Activated CD4-positive, alpha-beta memory T cell treated with anti-CD3 and anti-CD28 coated beads, Interleukin-2, amount 10 ng/mL, durations not matched to agents 7 days and 5 days (primary cell): ENCODE measurements at places on chromosomes 2 and 18.

DNA sequence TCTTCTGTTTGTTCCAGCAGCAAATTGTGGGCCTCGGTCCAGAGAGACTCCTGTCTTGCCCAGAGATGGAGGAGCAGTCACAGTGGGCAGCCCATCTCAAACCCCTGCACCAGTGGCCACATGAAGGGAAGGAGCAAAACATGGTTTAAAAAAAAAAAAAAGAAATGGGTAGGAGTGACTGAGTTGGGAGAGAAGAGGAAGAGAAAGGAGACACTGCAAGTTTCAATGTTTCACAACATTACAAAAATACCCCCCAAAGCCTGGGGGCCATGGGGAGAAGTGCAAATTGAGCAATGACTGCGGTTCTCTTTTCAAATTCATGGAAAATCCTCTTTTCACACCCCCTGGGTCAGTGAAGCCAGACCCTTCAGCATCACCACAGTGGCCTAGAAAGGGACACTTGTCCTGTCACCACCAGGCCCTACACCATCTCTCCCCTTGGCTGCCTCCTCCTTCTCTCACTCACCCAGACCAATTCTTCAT is 117.1 kb downstream of the ZFP36L2 start:
- H3K27ac ChIP-seq = no peak overlapping the region
- no peak for DNase-seq
- H3K27me3 ChIP-seq = no peaks in the 10 kb centered on the region
- H3K4me3 ChIP-seq = no peak overlapping the region

GRCh38 chr2:236658974-236659757 is 89.5 kb downstream of the ACKR3 start:
- H3K27me3 ChIP-seq = peaks cover 37% of the 10 kb centered on the region
- no peak overlapping the region for H3K4me3 ChIP-seq
- no peaks in the 10 kb centered on the region for H3K4me1 ChIP-seq
- no peak for DNase-seq
- no peaks in the 10 kb centered on the region for H3K36me3 ChIP-seq
- no peak overlapping the region for H3K27ac ChIP-seq

DNA sequence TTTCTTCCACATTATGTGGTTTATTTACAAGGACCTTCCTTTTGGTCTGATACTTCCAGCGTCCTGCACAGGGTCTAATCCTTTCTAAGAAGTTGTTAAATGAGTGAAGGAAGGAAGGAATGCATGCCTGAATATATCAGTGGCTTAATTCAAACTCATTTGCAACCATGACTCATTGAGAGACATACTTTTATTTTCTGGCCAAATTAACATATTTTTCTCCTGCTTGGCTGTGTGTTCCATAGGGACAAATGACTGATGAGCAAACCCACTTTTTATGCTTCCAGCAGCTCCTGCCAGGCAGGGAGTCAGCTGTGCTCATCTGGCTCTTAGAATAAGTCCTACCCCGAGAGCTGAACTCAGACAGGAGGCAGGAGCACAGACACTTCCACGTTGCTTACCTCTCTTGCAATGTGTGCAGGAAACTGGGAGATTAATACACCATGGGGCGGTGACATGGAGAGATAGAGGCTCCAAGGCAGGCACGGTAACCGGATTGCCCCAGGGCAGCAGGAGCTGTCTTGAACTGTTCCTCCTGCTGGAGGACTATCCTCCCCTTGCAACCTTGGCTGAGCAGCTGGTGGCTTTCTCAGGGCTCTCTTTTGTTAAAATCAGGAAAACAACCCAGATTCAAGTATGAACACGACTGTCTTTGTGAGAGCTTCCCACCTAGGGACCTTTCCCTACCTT is 667.5 kb upstream of the HS6ST1 start:
- H3K36me3 ChIP-seq = no peaks in the 10 kb centered on the region
- no peaks in the 10 kb centered on the region for H3K27me3 ChIP-seq
- H3K4me3 ChIP-seq = no peak overlapping the region
- DNase-seq = no peak
- H3K4me1 ChIP-seq = no peaks in the 10 kb centered on the region

- DNase-seq = no peak
- no peaks in the 10 kb centered on the region for H3K27me3 ChIP-seq
- no peaks in the 10 kb centered on the region for H3K36me3 ChIP-seq
- no peaks in the 10 kb centered on the region for H3K4me1 ChIP-seq
- H3K27ac ChIP-seq = no peak overlapping the region
Measured at GRCh38 chr2:21415234-21415633, 291.5 kb downstream of the TDRD15 start.

- no peaks in the 10 kb centered on the region for H3K4me1 ChIP-seq
- no peak overlapping the region for H3K4me3 ChIP-seq
- no peaks in the 10 kb centered on the region for H3K27me3 ChIP-seq
- H3K27ac ChIP-seq = no peak overlapping the region
Measured at GRCh38 chr18:66754335-66754734, 150.4 kb upstream of the CDH19 start.

DNA sequence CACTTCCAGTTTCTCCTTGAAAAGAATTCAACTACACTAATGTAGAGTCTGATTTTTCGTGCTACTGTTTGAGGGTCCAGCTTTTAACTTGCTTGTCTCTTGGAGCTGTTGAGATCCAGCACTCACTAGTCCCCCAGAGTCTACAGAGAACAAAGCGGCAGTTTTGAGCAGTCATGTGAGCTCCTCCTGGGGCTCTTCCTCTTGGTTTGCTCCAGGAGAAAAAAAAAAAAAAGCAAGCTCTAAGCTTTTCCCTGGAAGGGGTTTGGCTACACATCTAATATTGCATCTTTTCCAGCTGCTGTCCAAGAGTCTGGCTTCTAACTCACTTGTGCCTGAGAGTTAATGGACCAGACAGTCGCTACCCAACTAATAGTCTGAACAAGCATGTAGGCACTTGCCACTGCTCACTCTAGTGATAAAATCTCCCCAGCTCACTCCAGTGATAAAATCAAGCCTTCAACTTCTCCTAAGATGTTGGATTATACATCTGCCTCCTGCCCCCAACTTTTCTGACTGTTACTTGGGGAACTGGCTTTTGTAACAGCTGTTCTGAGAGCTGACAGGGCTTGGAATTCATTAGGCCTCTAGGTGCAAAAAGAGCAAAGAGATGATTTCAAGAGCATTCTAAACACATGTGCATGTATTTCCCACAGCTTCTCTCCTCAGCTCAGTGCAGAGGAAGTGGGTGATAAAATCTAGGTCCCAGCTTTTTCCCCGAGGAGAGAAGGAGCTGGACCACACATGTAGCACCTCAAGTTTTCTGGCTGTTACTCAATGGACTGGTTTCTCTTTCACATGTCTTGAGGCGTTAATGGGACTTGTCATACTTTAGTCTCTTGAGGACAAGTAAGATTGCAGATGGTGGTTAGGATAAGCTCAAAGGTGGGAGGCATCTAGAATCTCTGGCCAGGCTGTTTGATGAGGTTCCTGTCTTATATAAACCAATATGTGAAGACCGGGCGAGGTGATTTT is 750.5 kb downstream of the LRP1B start:
- H3K4me3 ChIP-seq = no peak overlapping the region
- H3K27ac ChIP-seq = no peak overlapping the region
- H3K36me3 ChIP-seq = no peaks in the 10 kb centered on the region
- DNase-seq = no peak

GRCh38 chr2:30225131-30225762 is 6.1 kb upstream of the LBH start:
- peak; percentile 59 for DNase-seq
- peaks cover 5% of the 10 kb centered on the region for H3K27me3 ChIP-seq
- H3K36me3 ChIP-seq = no peaks in the 10 kb centered on the region
- H3K4me1 ChIP-seq = peaks cover 59% of the 10 kb centered on the region
- H3K27ac ChIP-seq = peak overlapping the region; percentile 93

GRCh38 chr18:67363694-67364093 is 152.8 kb downstream of the DSEL start:
- H3K4me1 ChIP-seq = peaks cover 12% of the 10 kb centered on the region
- H3K27ac ChIP-seq = no peak overlapping the region
- H3K4me3 ChIP-seq = no peak overlapping the region
- H3K36me3 ChIP-seq = no peaks in the 10 kb centered on the region
- DNase-seq = no peak

GRCh38 chr2:208657468-208657867 is 250.9 kb downstream of the PTH2R start:
- no peak overlapping the region for H3K27ac ChIP-seq
- H3K4me1 ChIP-seq = no peaks in the 10 kb centered on the region
- no peaks in the 10 kb centered on the region for H3K27me3 ChIP-seq
- H3K4me3 ChIP-seq = no peak overlapping the region
- no peaks in the 10 kb centered on the region for H3K36me3 ChIP-seq
- DNase-seq = no peak

DNA sequence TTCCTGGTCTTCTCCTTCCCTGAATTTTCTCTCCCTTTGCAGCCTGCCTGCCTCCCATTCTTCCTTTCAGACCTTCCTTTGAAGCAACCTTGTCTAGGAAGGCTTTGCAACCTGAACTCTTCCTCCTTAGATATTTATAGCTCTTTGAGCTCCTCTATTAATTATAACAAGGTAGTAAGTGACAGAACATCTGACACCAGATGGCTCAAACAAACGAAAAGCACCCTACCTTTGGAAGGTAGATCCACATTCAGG is 57.2 kb upstream of the SLC1A4 start:
- no peak overlapping the region for H3K27ac ChIP-seq
- H3K36me3 ChIP-seq = peaks cover 22% of the 10 kb centered on the region
- no peak overlapping the region for H3K4me3 ChIP-seq
- H3K27me3 ChIP-seq = peaks cover 30% of the 10 kb centered on the region
- peaks cover under 1% of the 10 kb centered on the region for H3K4me1 ChIP-seq
- DNase-seq = no peak

DNA sequence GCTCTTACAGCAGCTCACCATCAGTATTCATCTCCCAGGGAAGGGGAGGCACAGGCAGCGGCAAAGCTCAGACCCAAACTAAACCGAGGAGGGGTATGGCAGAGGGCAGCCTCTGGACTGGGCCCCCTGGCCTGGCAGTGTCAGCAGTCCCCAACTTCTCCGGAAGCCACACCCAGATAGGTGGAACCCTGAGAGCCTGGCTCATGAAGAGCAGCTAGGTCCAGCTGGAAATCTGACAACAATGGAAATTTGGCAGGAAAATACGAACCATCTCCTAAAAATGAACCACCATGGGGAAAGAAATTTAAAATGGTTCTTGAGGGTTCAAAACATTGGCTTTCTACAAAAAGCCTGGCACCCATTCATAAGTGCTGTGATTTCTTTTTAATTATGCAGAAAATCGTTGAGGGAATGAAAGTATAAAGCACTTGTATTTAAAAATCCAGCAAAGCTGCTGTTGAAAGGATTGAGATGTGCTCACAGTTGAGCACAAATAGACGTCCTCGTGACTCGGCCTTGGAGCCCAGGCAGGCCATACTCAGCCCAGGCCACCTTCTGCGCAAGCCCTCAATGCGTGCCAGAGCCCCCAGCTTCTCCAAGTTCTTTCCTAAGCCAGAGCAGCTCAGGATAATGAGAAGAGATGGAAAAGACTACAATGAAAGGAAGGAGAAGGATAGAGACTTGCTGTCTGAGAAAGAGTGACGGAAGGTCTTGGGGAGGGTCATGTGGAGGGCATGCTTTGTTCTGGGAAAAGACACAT is 93.0 kb downstream of the COL6A3 start:
- H3K27ac ChIP-seq = no peak overlapping the region
- DNase-seq = no peak
- no peaks in the 10 kb centered on the region for H3K36me3 ChIP-seq
- peaks cover 2% of the 10 kb centered on the region for H3K27me3 ChIP-seq
- H3K4me3 ChIP-seq = no peak overlapping the region

DNA sequence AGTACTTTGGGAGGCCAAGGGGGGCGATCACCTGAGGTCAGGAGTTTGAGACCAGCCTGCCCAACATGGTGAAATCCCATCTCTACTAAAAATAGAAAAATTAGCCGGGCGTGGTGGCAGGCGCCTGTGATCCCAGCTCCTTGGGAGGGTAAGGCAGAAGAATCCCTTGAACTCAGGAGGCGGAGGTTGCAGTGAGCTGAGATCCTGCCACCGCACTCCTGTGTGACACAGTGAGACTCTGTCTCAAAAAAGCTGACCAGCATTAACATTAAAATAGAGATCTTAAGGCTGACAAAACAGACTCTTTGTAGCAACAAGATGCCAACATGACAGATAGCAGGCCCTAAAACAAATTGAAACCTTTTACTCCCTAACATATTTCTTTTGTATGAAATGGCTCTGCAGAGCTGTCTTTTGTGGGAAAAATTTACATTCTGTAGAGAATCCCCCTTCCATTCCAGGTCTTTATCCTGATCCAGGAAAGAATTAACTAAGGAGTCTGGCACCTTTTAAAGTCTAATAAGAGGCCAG is 213.9 kb downstream of the RAB3GAP1 start:
- no peaks in the 10 kb centered on the region for H3K4me1 ChIP-seq
- no peaks in the 10 kb centered on the region for H3K27me3 ChIP-seq
- H3K27ac ChIP-seq = no peak overlapping the region
- no peak for DNase-seq
- H3K4me3 ChIP-seq = no peak overlapping the region

GRCh38 chr2:232400256-232401015 is 6.2 kb upstream of the ALPG start:
- H3K4me3 ChIP-seq = no peak overlapping the region
- no peak overlapping the region for H3K27ac ChIP-seq
- no peaks in the 10 kb centered on the region for H3K4me1 ChIP-seq
- H3K36me3 ChIP-seq = no peaks in the 10 kb centered on the region

- peaks cover 48% of the 10 kb centered on the region for H3K36me3 ChIP-seq
- H3K4me3 ChIP-seq = no peak overlapping the region
- H3K27me3 ChIP-seq = no peaks in the 10 kb centered on the region
- peaks cover 16% of the 10 kb centered on the region for H3K4me1 ChIP-seq
- H3K27ac ChIP-seq = peak overlapping the region; percentile 6
Measured at GRCh38 chr2:58064086-58064485, 17.5 kb downstream of the VRK2 start.

GRCh38 chr18:74499633-74500032 is 3.5 kb downstream of the CNDP2 start:
- peak; percentile 70 for DNase-seq
- peaks cover 58% of the 10 kb centered on the region for H3K4me1 ChIP-seq
- H3K27me3 ChIP-seq = peaks cover 2% of the 10 kb centered on the region
- H3K27ac ChIP-seq = peak overlapping the region; percentile 99
- peaks cover 52% of the 10 kb centered on the region for H3K36me3 ChIP-seq

- no peaks in the 10 kb centered on the region for H3K4me1 ChIP-seq
- H3K27ac ChIP-seq = no peak overlapping the region
- no peak overlapping the region for H3K4me3 ChIP-seq
- DNase-seq = no peak
- peaks cover 42% of the 10 kb centered on the region for H3K27me3 ChIP-seq
Measured at GRCh38 chr2:204339212-204339715, 206.0 kb upstream of the PARD3B start.

GRCh38 chr18:28588884-28589549 is 412.1 kb upstream of the CDH2 start:
- H3K27ac ChIP-seq = no peak overlapping the region
- H3K4me3 ChIP-seq = no peak overlapping the region

GRCh38 chr2:98357849-98358248 is 11.6 kb downstream of the CNGA3 start:
- no peak overlapping the region for H3K27ac ChIP-seq
- H3K4me1 ChIP-seq = no peaks in the 10 kb centered on the region
- peaks cover 17% of the 10 kb centered on the region for H3K27me3 ChIP-seq
- H3K36me3 ChIP-seq = no peaks in the 10 kb centered on the region
- DNase-seq = no peak

DNA sequence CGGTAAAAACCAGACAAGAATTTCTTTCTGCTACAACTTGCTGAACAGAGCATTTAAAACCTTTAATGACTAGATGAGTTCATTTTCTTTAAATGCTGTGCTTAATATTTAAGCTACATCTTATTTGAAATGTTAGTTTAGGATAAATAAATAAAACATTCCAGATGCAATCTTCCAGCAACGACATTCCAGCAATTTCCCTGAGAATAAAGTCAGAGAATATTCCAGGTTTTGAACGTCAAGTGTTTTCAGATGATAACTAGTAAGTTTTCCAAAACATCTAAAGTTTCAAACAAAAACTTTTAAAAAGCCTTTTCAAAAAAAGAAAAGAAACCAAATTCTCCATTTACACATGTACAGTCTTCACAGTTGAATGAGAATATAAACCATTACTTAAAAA is 104.8 kb downstream of the PPP1R1C start:
- peaks cover 5% of the 10 kb centered on the region for H3K27me3 ChIP-seq
- no peak overlapping the region for H3K27ac ChIP-seq
- H3K36me3 ChIP-seq = no peaks in the 10 kb centered on the region
- DNase-seq = no peak
